ENCODE measurements at places on chromosomes 11 and 22.
A peak's percentile ranks its signal among the peaks of the same experiment; 100 is the strongest.

- DNase-seq = no peak
Measured at GRCh38 chr22:45036154-45036553, 26.3 kb upstream of the PHF21B start.

DNA sequence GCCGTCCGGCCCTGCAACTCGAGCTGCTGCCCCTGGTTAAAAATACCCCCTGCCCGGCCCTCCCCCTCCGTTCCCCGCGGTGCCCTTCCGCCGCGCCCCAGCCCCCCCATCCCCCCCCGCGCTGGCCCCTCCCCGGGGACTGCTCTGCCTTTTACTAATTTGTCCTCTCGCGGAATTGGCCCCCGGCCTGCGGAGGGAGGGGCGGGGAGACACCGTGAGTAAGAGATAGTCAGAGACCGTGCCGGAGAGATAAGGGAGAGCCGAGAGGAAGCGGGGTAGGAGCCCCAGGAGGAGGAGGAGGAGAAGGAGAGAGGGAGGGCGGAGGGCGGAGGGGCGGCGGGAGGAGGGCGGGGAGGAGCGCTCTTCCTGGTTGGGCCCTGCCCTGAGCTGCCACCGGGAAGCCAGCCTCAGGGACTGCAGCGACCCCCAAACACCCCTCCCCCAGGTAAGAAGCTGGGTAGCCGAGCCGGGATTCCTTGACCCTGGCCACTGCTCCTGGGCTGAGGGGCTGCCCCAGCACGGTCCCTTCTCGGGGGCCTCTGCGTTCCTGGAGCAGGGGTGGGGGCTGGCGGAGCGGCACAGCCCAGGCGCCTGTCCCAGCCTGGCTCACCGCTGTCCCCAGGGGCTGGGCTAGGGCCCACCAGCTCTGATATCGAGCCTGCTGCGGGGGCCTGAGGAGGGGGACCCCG, at the start of gene CAPN1:
TSS of gene CAPN1 (plus strand) at position 360 of the 689 bp plus-strand sequence. CDS start 774 bp downstream, outside the sequence.
- peak; percentile 94 for DNase-seq

DNA sequence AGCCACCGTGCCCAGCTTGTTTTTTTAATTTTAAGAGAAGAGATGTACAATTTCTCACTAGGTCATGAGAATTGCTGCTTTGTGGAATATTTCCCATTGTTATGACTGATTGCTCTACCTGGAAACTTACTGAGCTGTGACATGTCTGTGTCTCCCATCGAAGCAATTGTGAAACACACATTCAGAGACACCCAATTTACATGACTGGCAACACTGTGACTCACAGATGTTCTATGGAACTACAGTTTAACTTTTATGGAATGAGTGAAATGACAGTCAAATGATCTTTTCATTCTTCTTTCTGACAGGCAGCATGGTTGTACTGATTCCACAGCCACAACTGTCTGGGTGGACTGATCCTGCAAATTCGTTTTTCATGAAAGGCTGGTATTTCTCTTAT, 32.3 kb downstream of the ELF5 start:
- no peak for DNase-seq

DNA sequence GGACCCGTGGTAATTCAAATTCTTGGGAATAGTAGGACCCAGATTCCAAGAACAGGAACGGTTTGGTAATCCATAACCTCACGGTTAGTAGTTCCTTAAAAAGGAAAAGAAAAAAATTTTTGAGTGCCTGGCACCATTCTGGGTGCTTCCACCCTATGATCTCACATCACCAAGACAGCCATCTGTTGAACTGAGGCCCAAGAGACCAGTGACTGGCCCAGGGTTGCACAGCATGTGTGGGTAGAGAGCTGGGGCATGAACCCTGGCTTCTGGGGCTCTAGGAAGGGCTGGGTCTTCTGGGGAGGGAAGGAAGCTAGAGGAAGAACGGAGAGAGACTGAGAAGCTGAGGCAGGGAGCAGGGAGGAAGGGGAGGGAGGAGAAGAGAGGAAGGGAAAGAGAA, 4.7 kb upstream of the SPI1 start:
- no peak for DNase-seq

DNA sequence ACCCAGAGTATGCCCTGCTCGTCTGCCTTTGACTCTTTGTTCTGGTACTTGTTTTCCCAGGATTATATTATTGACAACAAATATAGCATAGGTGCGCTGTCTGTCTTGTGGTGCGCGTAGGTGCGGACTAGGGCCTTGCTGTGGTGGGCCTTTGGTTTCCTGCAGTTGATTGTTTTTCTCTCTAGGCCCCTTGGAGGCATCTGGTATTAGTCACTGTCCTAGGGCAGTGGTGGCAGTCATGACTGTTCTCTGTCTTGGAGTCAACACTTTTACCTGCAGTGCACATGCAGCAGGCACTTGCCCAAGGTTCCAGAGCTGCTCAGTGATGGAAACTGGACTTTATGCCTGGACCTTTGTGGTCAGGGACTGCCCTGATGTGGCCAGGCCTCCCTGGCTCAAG, 18.6 kb downstream of the PPP6R2 start:
- no peak for DNase-seq

- DNase-seq = no peak
Measured at GRCh38 chr22:38138961-38139360, 28.5 kb upstream of the BAIAP2L2 start.

DNA sequence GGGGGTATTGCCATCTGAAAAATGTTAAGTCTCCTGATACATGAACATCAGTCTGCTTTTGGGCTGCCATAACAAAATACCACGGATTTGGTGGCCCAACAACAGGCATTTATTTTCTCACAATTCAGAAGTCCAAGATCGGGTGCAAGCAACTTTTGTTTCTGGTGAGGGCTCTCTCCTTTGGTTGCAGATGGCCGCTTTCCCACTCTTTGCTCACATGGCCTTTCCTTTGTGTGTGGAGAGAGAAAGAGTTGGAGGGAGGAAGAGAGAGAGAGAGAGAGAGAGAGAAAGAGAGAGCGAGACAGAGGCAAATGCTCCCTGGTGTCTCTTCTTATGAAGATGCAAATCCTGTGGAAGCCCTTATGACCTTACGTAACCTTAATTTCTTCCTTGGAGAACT, 2.5 kb upstream of the KRTAP5-2 start:
- no peak for DNase-seq

GRCh38 chr11:30206249-30206996, 24.4 kb upstream of the FSHB start:
- DNase-seq = no peak

DNA sequence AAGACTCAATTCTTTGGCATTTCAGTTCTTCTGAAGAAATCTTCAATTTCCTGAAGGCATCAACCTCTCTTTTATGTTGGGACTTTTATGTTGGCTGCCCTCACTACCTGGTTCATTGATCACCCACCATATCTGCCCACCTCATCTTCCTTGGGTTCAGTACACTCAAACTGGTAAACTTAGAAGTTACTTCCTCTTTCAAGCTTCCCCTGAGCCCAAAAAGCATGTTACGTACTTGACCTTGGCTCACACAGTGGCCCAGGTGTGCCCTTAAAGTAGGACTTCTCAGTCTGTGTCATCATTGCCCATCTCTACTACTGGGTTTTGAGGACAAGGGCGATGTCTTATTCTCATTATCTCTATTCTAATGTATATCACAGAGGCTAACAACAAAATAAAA, 86.1 kb downstream of the GRIA4 start:
- no peak for DNase-seq

GRCh38 chr22:50104141-50104544, 14.3 kb downstream of the MOV10L1 start:
- DNase-seq = no peak

DNA sequence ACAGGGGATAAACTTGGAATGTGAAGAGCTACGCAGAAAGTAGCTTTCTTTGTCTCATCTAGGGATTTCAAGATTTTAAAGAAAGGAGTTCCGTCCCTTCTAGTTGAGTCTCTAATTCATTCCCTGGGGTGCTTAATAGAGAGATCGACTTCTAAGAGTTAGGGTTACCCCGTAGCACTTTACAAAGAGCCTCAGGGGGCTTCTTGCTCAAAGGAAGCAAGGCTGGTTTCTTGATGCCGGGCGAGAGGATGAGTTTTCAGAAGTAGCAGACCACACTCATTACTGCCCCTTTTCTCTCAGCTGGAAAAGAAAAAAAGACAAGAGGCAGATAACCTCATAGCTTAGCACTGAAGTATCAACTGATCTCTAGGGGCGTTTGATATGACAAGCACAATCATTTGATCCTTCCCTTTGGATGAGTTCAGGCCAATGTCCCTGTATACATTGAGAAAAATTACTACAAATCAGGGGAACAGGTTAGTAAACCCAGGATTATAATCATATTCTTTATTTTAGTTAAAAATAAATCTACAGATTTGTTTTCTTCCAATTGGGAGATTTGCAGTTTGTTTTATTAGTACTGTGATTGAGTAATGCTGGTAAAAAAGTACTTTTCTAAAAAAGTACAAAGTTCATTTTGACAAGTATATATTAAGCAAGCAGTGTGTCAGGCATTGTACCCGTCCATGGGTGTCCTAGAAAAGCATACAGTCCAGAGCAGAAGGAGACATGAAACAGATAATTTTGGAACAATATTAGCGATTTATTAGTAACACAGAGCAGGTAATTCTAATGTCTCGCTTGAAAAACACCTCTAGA, 18.7 kb downstream of the ELMOD1 start:
- DNase-seq = no peak

DNA sequence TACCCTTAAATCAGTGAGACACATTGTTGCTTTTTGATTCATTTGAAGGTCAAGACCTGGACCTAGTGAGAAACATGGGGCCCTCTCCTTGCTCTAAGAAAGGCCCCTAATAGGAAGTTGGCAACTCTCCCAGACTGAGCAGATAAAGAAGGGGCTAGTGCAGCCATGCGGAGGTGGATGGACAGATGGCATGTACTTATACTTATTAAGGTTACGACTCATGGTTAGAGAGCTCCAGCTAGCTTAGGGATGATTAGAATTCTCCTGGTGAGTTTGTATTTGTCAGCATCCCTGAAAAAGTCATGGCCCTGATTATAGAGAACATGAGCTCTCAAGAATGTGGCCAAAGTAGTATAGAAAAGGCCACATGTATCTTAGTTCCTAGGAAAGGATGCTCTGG, 112.1 kb upstream of the BDNF start:
- no peak for DNase-seq

DNA sequence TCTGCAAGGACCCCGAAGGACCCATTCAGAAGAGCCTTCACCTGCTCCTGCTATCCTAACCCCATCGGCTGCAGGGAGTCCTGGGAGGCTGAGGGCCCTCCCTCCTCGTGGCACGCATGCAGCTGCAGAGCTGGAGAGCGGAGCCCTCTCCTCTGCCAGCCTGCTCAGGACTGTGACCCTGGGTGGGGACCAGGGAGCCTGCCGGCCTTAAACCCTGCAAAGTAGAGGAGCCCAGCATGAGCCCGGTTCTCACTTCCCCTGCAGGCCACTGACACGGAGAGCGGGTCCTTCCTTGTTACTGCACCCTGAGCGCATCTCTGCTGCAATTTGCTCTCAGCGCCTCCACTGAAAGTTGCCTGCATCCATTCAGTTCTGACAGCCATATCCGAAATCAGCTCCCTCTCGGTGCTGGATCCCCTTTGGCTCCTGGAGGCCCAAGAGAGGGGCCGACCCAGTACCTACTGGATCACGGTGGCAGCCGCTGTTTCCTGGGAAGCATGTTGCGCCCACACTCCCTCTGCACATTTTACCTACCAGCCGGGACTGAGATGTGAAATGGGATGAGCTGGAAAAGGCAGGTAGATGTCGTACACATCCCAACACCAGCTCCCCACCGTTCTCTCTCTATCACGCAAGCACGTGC, 312.1 kb downstream of the NTM start:
- no peak for DNase-seq

- DNase-seq = peak; percentile 68
Measured at GRCh38 chr11:63879598-63880402, 37.2 kb downstream of the RCOR2 start.

DNA sequence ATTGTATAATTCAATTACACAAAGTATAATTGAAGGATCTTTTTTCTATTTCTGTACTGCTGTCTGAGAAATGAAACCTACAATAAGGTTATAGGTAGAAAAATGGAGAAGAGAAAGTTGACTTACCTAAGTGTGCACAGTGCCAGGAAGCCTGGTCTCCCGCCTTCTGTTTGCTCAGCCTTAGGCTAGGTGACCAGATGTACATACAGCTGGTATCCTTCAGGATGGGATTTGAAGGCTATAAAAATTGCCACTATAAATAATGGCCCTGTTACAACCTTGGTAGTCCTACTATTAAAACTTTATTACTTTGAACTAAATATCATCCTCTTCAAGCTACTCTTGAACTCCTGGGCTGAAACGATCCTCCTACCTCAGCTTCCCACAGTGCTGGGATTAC, 19.7 kb downstream of the OR51E2 start:
- DNase-seq = no peak

GRCh38 chr11:9076046-9076445, 15.4 kb downstream of the SCUBE2 start:
- DNase-seq = no peak

DNA sequence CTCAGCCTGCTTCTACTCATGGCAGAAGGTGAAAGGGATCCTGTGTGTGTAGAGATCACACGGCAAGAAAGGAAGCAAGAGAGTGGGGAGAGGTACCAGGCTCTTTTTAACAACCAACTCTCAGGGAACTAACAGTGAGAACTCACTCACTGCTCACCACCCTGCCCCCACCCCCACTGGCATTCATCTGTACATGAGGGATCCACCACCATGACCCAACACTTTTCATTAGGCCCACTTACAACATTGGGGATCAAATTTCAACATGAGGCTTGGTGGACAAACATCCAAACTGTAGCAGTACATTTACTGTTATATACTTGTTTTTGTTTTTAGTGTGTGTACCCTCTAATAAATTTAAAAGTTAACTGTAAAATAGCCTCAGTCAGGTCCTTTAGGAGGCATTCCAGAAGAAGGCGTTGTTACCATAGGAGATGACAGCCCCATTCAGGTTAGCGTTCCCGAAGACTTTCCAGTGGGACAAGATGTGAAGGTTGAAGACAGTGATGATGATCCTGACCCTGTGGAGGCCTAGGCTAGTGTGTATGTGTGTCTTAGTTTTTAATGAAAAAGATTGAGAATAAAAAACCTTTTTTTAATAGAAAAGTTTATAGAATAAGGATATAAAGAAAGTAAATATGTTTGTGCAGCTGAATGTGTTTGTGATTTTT, 11.3 kb downstream of the CUL5 start:
- DNase-seq = no peak

- no peak for DNase-seq
Measured at GRCh38 chr11:64776875-64777274, 1.5 kb downstream of the SF1 start.

DNA sequence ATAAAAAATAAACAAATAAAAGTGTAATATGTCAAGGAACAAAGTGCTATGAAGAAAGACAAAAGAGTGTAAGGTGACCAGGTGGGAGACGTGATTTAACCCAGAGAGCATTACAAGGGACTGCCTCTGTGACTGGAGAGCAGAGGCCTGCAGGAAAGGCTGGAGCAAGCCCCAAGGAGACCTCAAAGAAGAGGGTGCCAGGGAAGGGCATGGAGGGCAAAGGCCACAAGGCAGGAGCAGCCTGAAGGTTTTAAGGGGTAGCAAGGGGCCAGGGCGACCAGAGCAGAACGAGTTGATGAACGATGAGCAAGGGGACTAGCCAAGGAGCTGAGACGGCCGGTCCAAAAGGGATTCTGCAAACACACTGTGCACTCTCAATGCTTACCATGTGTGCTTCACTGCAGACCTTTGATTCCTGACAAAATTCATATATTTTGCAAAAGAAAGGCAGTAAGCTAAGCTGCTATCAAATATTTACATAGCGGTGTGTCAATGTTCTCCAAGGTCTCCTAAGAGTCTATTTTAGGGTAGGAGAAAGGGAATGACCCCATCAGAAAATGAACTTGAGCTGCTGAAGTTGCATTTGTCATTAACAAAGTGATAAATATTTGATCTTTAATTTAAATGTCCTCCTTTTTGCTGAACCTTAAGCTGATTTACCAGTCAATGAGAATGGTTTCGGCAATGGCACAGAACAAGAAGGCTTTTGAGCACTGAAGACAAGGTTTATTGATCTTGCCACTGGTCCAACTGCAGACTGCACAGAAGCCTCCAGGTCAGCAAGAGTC, 50.5 kb downstream of the SMCO4 start:
- DNase-seq = no peak

Data from AG08396 (cell line).